ENCODE measurements at places on chromosomes 2 and 18. TPM values are rescaled to one million over a fixed set of nuclear protein-coding genes. Genes with fewer than 3 reads are reported as not detected.

METTL8 gene
- 12.3 TPM for total RNA-seq

ZNF2 gene
- total RNA-seq = 2.9 TPM

POU3F3 gene
- not detected for total RNA-seq

ATP6V1B1 gene
- total RNA-seq = not detected

LCT gene
- total RNA-seq = 1.7 TPM

ATF2 gene
- 48.2 TPM for total RNA-seq

CPLX4 gene
- total RNA-seq = 2.4 TPM

SERPINB2 gene
- 39.2 TPM for total RNA-seq

GRHL1 gene
- total RNA-seq = 13.2 TPM
